ENCODE measurements at places on chromosomes 12 and 14. TPM values are rescaled to one million over a fixed set of nuclear protein-coding genes. Genes with fewer than 3 reads are reported as not detected.

TAS2R19 gene
- 1.2 TPM for total RNA-seq

SDR9C7 gene
- total RNA-seq: 26.0 TPM

EIF2B1 gene
- 42.7 TPM for total RNA-seq

OTUB2 gene
- 5.5 TPM for total RNA-seq

DNA sequence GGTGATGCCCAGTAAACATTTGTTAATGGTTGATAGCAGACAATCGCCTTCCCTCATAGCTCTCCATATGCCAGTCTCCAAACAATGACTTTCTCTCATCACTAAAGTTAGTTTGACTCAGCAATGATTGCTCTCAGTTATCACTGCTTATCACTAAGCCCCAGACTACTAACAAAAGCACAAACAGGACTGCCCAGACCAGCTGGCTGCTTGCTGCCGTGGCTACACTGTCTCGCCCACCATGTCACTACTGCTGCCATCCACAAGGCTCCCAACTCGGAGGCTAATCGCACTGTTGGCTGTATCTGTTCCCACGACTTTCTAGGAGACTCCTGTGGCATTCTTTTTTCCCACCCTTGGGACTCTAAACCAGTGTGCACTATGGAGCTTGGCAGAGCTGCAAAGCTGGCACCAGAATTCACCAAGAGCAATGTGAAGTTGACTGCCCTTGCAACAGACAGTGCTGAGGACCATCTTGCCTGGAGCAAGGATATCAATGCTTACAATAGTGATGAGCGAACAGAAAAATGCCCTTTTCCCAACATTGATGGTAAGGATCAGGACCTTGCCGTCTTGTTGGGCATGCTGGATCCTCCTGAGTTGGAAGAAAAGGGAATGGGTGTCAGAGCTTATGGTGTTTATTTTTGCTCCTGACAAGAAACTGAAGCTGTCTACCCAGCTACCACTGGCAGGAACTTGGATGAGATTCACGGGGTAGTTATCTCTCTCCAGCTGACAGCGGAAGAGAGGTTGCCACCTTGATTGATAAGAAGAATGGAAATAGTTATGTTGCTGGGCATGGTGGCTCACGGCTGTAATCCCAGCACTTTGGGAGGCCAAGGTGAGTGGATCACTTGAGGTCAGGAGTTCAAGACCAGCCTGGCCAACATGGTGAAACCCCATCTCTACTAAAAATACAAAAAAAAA, 27.1 kb upstream of the NR2C1 start:
- no peak for ATAC-seq

DNA sequence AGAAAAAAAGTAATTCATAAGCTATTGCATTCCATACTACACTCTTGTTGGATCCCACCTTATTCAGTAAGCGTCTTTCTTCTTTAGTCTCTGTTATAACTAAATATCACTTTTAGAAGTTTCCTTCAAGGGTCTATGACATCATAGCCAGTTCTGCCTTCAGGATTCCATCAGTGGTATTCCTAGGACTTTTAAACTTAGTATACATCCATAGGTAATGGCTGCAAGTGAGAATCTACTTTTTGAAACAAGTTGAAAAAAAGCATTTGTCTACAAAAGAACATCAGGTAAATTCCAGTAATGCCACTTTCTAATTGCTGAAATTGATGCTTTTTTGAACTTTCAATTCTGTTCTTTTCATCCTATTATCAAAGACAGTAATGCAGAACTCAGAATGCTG, at the start of gene FSCB:
TSS of gene FSCB (minus strand) at position 101 of the 400 bp plus-strand sequence. CDS start 296 bp downstream, outside the sequence.
- ATAC-seq: no peak

Data from esophagus mucosa (tissue), 1 donor.